Diencephalon (tissue), 1 donor: ENCODE measurements at places on chromosomes 7 and 10. TPM values are rescaled to one million over a fixed set of nuclear protein-coding genes. Genes with fewer than 3 reads are reported as not detected.

ZC3HAV1L gene
- 11.5 TPM for total RNA-seq

LRRD1 gene
- total RNA-seq = 0.92 TPM

PRSS37 gene
- total RNA-seq = not detected

RAPGEF5 gene
- 62.7 TPM for total RNA-seq

STEAP1B gene
- 1.8 TPM for total RNA-seq

CALML3 gene
- total RNA-seq = 0.69 TPM

FAS gene
- 2.5 TPM for total RNA-seq

COL1A2 gene
- 116 TPM for total RNA-seq

MORN4 gene
- total RNA-seq = 45.2 TPM

SEMA3E gene
- total RNA-seq = 12.2 TPM

FGL2 gene
- 2.3 TPM for total RNA-seq

EPO gene
- total RNA-seq = not detected

GLCCI1 gene
- 75.4 TPM for total RNA-seq

ENTPD7 gene
- total RNA-seq = 14.3 TPM

COL13A1 gene
- total RNA-seq = 1.8 TPM

FBXL13 gene
- 18.5 TPM for total RNA-seq
